Activated T-cell treated with anti-CD3 and anti-CD28 coated beads, Interleukin-2, amount 50 U/mL, for 72 hours (primary cell): ENCODE measurements at places on chromosomes 7 and 10. TPM values are rescaled to one million over a fixed set of nuclear protein-coding genes. Genes with fewer than 3 reads are reported as not detected.

The ADAM22 gene
- 3.2 TPM for total RNA-seq

The ZNF804B gene
- not detected for total RNA-seq

The RPEL1 gene
- total RNA-seq, result 0.12 TPM

The EPHA1 gene
- 2.2 TPM for total RNA-seq

The SAMD9 gene
- 7.1 TPM for total RNA-seq

The GRM3 gene
- total RNA-seq, result not detected

The INMT gene
- not detected for total RNA-seq

The ANKRD2 gene
- not detected for total RNA-seq

The PUS7 gene
- 14.5 TPM for total RNA-seq

The MYO1G gene
- 606 TPM for total RNA-seq

The RASSF4 gene
- total RNA-seq, result 2.6 TPM

The RET gene
- total RNA-seq, result 0.29 TPM

GRCh38 chr7:122528879-122529481 is 169.9 kb downstream of the RNF133 start:
- no peak for DNase-seq

GRCh38 chr7:156176039-156176438 is 363.8 kb upstream of the SHH start:
- DNase-seq, result no peak

DNA sequence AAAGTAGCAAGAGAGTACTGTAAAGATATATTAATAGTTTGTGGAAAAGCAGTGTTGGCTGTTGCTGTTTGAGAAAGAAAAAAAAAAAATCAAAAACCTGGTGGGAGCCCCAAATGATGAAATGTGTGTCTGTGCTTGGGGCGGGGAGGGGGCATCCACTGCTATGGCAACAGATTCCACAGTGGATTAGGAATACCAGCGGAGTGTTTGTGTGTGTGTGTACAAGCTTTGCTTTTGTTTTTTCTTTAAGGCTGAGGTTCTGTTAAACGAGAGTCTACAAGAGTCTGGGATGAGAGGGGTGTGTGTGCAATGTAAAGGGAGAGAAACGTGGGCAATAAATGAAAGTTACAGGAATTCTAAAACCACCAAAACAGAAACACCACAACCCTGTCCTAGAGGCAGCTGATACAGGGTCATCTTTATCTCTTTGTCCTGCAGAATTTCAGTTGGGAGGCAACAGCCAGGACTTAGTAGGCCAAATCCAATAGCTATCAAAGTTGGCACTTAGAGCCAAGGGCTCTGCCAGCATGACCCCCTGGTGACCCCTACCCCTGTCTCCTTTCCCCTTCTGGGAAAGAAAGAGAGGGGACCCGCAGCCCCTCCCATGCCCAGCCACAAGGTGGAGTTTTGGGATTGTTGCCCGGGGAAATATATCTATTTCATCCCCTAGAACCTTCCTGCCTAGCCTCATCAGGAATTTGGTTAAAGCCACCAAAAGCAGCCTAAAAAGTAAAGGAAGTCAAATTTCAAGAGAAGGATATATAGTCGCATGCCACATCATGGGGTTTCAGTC is 85.4 kb downstream of the OSBPL3 start:
- DNase-seq, result no peak

DNA sequence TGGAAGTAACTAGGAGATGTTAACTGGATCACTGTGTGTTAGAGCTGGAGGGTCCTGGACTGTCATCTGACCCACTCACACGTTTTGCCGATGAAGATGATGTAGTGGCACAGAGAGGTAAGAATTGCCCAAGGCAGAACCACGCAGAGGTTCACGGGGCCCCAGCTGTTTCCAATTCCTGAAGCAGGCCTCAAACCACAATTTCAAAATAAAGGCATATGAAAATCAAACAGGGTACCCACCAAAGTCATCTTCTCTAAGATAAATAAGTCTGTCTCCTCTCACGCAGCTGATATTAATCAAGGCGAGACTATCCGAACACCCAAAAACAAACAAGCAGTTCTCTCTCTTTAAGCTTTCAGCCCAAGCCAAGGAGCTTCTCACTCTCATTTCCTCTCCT is 113.3 kb upstream of the JCAD start:
- no peak for DNase-seq

DNA sequence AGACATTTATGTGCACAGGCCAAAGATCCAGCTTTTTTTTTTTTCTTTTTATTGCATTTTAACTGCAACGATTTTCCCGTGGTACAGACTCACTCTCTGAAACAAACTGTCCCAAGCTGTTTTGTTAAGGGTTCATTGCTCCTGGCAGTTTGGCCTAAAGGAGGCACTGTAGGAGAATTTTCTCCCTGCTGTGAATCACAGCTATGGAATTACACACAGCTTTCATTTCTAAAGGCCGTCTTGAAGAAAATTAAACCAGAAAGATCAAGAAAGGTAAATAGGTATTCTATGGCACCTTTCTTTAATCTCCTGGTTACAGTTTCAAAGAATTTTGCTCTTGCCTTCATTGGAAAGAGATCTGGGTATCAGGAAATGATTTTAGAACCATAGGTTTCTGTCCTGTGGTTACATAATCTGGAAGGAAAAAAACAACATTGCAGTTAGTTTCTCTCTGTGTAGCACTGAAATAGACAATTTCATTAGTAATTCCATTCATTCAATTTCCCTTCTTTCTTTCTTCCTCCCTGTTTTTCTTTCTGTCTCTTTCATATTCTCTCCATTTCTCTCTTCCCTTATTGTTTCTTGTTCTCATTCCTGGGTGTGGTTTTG is 51.2 kb downstream of the PDK4 start:
- no peak for DNase-seq

DNA sequence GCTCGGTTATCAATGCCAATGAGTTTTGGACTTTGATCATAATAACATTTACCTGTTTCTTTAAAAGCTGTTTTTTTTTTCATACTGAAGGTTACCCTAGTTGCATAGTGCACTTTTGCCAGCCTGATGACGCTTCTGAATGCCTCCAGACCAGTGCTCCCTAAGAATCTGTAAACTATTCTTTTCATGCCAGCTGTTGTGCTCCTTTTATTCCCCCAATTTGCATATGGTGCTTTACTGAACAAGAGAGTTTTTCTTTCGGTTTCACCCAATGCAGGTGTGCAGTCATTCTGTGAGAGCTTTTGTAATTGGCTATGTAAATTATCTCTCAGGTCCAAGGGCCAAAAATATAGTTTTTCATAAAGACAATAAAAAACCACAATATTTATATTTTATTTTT is 48.1 kb upstream of the GLCCI1 start:
- peak; percentile 8 for DNase-seq

- DNase-seq, result no peak
Measured at GRCh38 chr7:832968-833424, 720 bp downstream of the SUN1 start.

- DNase-seq, result no peak
Measured at GRCh38 chr7:120394595-120394994, 121.6 kb downstream of the KCND2 start.

DNA sequence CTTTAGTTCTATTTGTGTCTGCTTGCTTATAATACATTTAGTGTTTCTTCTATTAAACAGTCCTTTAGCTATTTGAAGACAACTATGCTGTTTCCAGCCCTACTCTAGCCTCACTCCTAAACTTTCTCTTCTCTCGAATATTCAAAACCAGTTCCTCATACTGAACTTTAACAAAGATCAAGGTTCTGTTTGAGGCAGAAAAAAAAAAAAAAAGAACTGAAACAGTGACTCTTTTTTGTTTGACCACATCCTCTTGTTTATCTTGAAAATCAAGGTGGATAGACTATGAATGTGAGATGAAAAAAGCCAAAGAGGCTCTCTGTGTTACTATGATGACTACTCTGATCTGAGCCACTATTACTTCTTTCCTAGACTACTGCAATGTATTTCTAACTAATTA is 154.3 kb downstream of the ZNF365 start:
- DNase-seq, result no peak

DNA sequence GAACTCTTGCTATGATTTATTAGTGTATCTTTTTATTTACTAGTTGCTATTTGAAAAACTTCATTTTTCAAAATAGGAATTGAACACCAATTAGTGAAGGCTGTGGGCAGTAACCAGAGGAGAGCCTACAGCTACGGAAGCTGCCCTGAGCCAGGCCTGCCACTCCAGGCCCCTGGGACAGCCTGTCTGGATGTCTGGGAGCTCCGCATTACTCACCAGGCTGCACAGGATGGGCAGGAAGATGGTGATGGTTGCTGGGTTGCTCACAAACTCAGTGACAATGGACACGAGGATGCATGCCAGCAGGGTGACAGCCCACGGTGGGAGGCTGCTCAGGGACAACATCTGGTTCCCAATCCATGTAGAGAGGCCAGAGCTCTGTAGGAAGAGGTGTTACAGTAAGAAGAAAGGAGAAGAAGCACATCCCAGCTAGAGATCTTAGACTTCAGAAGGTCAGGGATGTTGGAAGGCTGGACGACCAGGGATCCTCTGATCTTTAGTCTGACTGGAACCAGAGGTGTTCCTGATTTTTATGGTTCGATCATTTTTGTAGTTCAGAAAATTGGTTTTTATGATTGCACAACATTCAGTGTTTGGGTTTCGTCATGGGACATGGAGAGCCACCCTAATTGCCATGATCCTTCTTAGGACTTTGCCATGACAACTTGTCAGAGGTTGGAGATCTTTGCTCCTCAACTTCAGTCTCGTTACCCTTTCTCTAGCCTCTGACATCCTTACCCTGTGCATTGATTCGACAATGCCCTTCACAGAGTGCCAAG is 23.2 kb downstream of the STMP1 start:
- no peak for DNase-seq

- DNase-seq, result peak; percentile 35
Measured at GRCh38 chr7:36280840-36281812, 108.5 kb upstream of the ANLN start.

- peak; percentile 68 for DNase-seq
Measured at GRCh38 chr7:128347647-128348097, 4.0 kb upstream of the RBM28 start.

- DNase-seq, result no peak
Measured at GRCh38 chr10:58641095-58641531, 128.4 kb downstream of the BICC1 start.

- no peak for DNase-seq
Measured at GRCh38 chr7:103418241-103418640, 27.8 kb downstream of the SLC26A5 start.

- DNase-seq, result no peak
Measured at GRCh38 chr10:28806951-28807759, 129.8 kb downstream of the BAMBI start.

DNA sequence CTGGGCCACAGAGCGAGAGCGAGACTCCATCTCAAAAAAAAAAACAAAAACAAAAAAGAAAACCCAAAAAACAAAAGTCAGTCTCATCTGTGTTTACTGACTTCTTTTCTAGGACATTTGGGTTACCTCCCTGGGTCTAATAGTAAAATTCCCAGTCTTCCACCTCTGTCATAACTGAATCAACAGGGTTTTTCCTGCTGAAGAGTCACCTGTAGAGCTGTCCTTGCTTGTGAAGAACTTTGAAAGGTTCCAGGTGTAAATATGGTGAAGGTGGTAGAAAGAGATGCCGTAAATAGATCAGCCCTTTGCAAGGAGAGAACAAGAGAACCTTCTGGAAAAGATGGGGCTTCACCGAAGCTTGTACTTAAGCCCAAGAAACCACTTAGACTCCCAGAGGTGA is 112.7 kb upstream of the BTBD16 start:
- DNase-seq, result no peak

DNA sequence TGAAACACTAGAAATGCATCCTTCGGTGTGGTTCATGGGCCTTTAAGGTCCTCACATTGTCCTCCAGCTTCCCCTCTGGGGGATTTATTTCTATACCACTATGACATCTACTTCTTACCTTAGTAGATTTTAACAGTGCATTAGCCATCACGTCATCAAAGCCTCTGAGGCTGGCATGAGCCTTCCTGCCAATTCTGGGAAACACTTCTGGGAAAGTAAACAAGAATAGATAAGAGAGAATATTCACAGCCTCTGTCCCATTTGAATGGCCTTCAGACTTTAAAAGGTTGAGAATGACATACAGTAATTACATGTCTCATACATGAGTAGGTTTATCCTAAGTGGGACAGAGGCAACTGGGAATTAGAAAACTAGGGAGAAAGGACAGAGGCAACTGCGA is 89.7 kb downstream of the AMPH start:
- DNase-seq, result no peak

DNA sequence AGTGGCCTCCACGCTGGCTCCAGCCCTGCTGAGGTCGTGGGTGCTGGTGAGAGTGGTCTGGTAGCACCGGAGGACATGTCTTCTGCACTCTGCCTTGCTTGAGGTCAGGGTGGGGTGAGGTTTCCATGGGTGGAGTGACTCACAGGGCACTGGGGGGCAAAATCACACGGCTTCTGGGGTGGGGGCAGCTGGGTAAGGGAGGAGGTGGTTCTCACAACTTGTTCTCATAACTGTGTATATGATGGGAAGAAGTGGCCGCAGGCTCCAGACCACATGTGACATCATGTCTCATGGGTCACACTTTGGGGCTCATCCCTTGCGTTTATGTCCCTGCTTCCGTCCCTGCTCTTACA is 884 bp upstream of the PRF1 start:
- DNase-seq, result peak; percentile 67

DNA sequence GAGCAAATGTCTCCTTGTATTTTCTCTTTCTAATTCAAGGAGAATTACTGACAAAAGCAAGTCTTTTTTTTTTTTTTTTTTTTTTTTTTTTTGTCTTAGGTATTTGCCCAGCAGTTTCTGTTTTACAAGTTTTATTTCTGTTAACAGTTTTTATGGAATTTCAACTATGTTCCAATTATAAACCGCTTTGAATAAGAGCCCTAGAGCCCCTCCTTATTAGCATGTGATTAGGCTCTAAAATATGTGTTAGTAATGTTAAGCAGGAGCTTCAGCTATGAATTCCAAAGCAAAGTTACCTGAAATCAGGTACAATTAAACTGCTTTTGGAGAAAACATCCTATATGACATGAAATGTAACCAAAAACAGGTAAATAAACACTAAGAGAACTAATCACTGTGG is 997.0 kb upstream of the POT1 start:
- no peak for DNase-seq

GRCh38 chr7:71491336-71491735 is 359.4 kb downstream of the GALNT17 start:
- no peak for DNase-seq

GRCh38 chr7:31788883-31789680 is 102.1 kb downstream of the PPP1R17 start:
- no peak for DNase-seq

DNA sequence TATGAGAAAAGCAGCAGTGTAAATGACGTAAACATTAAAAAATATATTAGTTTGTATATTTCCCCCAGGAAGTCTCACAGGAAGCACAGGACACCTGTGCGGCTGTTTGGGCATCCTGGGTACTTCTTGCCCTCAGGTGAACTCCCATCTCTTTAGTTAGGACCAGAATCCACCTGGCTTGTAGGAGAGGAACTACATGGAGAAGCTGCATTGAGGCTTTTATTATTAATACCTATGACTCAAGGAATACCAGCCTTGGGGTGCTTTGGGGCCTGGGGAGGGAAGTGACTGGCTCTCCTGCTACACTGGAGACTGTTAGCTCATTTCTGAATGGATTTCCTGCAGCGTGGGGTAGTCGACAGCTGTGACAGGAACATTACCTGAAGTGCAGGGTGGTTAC is 40.0 kb upstream of the GSDME start:
- DNase-seq, result no peak

GRCh38 chr10:131757285-131758058 is 143.3 kb upstream of the PPP2R2D start:
- no peak for DNase-seq

GRCh38 chr7:104150470-104150869 is 57.3 kb downstream of the ORC5 start:
- DNase-seq, result no peak

- peak; percentile 65 for DNase-seq
Measured at GRCh38 chr10:33365871-33366411, 31.5 kb upstream of the NRP1 start.

- DNase-seq, result no peak
Measured at GRCh38 chr10:83538047-83538446, 601.3 kb upstream of the GHITM start.

GRCh38 chr10:55734112-55734511 is 626.9 kb downstream of the ZWINT start:
- DNase-seq, result no peak
